ENCODE measurements at places on chromosomes 11 and 22. TPM values are rescaled to one million over a fixed set of nuclear protein-coding genes. Genes with fewer than 3 reads are reported as not detected.

DNA sequence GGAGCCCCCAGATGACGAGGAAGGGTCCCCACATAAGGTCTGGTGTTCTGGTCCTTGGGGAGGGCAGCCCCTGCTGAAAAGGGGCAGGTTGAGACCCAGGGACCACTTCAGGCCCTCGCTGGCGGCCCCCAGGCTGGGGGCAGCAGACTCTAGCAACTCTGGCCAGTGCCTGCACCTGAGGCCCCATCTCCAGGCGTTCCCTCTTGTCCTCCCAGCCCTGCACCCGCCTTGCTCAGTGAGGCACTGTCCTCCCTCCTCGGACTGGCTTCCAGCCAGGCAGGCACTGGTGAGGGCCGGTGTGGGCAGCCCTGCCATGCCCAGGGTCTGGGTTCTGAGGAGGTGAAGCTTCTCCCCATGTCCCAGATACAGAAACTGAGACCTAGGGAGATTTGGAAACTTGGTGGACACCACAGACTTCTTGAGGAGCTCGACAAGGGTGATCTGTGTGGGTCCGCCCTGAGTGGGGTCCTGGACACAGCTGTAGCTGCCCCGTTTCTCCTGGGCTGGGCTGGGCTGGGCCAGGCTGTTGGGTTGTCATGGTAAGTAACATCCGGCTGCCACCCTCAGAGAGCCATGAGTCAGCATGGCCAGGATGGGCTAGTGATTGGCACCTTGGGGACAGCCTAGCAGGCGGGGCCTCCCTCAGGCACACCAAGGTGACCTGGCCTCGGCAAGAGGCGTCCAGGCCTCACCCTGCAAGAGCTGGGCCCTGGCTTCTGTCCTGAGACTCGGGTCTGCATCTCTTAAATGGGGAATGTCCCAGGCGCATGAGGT is 11.1 kb upstream of the PHLDA2 start:
- H3K27me3 ChIP-seq: no peaks in the 10 kb centered on the region
- H3K4me1 ChIP-seq: peaks cover 10% of the 10 kb centered on the region
- DNase-seq: peak; percentile 56
- peak overlapping the region; percentile 5 for H3K27ac ChIP-seq
- H3K36me3 ChIP-seq: peaks cover 31% of the 10 kb centered on the region
- no peak overlapping the region for H3K4me3 ChIP-seq

DNA sequence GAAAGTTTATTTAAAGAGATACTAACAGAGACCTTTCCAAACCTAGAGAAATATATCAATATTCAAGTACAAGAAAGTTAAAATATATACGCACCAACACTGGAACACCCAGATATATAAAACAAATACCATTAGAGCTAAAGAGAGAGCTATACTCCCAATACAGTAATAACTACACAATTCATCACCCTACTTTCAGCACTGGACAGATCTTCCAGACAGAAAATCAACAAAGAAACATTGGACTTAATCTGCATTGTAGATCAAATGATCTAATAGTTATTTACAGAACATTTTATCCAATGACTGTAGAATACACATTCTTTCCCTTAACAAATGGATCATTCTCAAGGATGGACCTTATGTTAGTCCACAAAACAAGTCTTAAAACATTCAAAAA is 311.9 kb downstream of the METTL15 start:
- DNase-seq: no peak
- no peaks in the 10 kb centered on the region for H3K27me3 ChIP-seq
- no peak overlapping the region for H3K27ac ChIP-seq
- H3K36me3 ChIP-seq: no peaks in the 10 kb centered on the region

OR4A16 gene
- not detected for total RNA-seq

GRCh38 chr22:48434156-48434867 is 1393.4 kb downstream of the BRD1 start:
- no peaks in the 10 kb centered on the region for H3K36me3 ChIP-seq
- H3K4me1 ChIP-seq: no peaks in the 10 kb centered on the region
- no peak overlapping the region for H3K27ac ChIP-seq
- DNase-seq: no peak

OR51I1 gene
- not detected for total RNA-seq

ZNF280B gene
- 1.9 TPM for total RNA-seq

All from activated CD4-positive, alpha-beta T cell treated with anti-CD3 and anti-CD28 coated beads, Interleukin-2, amount 10 ng/mL, durations not matched to agents 7 days and 5 days (primary cell).